IMR-90 (cell line): ENCODE measurements at places on chromosomes 4 and X. TPM values are rescaled to one million over a fixed set of nuclear protein-coding genes. Genes with fewer than 3 reads are reported as not detected.

Gene PPEF2
- total RNA-seq = not detected in 2 replicates

DNA sequence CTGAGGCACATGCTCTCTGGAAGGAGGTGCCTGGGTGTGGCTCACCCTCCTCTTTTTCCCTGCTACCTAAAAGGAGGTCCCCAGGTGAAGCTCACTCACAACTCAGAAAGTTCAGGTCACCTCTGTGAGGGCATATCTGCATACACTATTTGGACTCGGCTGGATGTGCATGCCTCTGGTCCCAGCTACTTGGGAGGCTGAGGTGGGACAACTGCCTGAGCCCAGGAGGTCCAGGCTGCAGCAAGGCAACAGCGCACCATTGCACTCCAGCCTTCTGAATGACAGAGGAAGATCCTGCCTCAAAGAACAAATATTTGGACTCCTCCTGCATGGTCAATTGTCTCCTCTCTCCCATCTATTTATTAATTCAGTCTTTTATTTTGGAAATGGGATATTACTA is 46.4 kb downstream of the CPLX1 start:
- H3K36me3 ChIP-seq = peaks cover 36% of the 10 kb centered on the region
- DNase-seq = no peak
- peaks cover 7% of the 10 kb centered on the region for H3K4me1 ChIP-seq
- no peaks in the 10 kb centered on the region for H3K27me3 ChIP-seq
- no peak overlapping the region for H3K4me3 ChIP-seq

Gene SHROOM4
- 2.2 TPM in 2 replicates for total RNA-seq

DNA sequence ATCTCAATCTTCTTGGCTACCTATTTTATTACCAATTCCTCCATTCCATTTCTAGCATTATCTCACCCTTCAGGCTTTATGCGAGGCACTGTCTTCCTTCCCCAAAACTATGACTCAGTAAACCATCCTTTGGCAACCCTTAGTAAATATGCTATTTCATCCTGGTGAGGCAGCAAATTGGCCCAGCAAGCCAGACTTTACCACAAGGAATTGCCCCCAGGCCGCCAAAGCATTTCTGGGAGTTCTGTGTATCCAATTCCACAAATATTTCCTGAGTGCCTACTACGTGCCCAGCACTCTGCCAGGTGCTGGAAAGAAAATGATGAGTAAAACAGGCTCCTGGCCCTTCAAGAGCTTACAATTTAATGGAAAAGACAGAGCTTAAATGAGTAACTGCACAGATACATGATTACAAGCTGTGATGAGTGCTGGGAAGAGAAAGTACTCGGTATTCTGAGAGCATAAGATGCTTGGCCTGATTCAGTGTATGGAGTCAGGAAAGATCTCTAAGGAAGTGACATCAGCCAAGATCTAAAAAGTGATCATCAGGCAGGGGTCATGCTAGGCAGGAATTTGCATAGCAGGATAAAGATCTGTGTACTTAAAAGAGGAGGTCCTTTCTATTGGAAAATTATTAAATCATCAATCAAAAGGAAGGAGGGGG is 193.8 kb downstream of the ADAMTS3 start:
- no peaks in the 10 kb centered on the region for H3K27me3 ChIP-seq
- no peak overlapping the region for H3K4me3 ChIP-seq
- no peaks in the 10 kb centered on the region for H3K36me3 ChIP-seq
- DNase-seq = peak; percentile 69
- H3K4me1 ChIP-seq = peaks cover 10% of the 10 kb centered on the region

- no peaks in the 10 kb centered on the region for H3K36me3 ChIP-seq
- no peaks in the 10 kb centered on the region for H3K4me1 ChIP-seq
- H3K27me3 ChIP-seq = no peaks in the 10 kb centered on the region
These were observed 275.8 kb upstream of the CPEB2 start for GRCh38 chr4:14726441-14726840.

GRCh38 chrX:150896632-150897031 is 1.8 kb downstream of the CD99L2 start:
- no peak overlapping the region for H3K4me3 ChIP-seq
- DNase-seq = no peak
- no peaks in the 10 kb centered on the region for H3K4me1 ChIP-seq
- H3K27ac ChIP-seq = no peak overlapping the region

DNA sequence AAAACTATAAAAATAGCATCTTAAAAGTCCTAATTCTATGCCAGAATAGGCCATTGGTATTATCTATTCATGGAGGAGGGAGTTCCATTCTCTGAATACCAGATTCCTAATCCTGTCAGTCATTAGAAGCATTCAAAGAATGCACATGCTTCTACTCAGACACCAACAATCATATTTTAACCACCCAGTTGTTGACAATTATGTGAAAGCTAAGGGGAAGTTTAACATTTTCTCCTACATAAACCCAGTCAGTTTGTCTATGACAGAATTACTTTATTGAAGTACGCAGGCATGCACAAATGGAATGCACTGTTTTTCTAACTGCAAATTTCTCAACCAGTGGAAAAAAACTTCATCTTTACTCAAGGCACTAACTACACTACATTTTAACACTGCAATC is 69.6 kb upstream of the MTNR1A start:
- peaks cover 54% of the 10 kb centered on the region for H3K36me3 ChIP-seq
- peak; percentile 87 for DNase-seq

Gene STBD1
- total RNA-seq = 2.2 and 3.0 TPM in 2 replicates

Gene F9
- not detected in 2 replicates for total RNA-seq

GRCh38 chr4:48752246-48752645 is 27.8 kb downstream of the FRYL start:
- no peak overlapping the region for H3K4me3 ChIP-seq
- H3K27ac ChIP-seq = no peak overlapping the region
- no peak for DNase-seq
- H3K27me3 ChIP-seq = no peaks in the 10 kb centered on the region
- no peaks in the 10 kb centered on the region for H3K36me3 ChIP-seq
- no peaks in the 10 kb centered on the region for H3K4me1 ChIP-seq

GRCh38 chrX:103513067-103513466 is 6.2 kb downstream of the RAB40A start:
- no peak overlapping the region for H3K4me3 ChIP-seq
- H3K4me1 ChIP-seq = no peaks in the 10 kb centered on the region
- no peaks in the 10 kb centered on the region for H3K36me3 ChIP-seq
- DNase-seq = no peak

Gene EVC
- 15.3 and 16.8 TPM in 2 replicates for total RNA-seq
